Anterior cingulate cortex (tissue), 58 donors: ENCODE measurements at places on chromosomes 11 and 22.

DNA sequence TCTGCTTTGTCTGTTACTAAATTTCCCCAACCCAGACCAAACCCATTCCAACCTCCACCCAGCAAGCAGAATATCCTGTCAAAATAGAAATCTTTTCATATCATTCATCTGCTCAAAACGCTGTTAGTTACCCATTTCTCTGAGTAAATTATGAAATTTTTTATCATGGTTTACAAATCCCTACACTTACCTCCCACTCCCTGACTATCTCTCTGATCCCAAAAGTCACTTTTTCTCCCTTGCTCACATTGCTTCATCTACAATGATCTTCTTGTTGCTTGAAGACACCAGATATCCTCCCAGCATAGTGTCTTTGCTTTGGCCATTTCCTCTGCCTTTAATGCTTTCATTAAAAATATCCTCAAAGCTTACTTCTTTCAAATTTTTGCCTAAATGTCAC is 195.5 kb upstream of the CTSC start:
- DNase-seq, result no peak

DNA sequence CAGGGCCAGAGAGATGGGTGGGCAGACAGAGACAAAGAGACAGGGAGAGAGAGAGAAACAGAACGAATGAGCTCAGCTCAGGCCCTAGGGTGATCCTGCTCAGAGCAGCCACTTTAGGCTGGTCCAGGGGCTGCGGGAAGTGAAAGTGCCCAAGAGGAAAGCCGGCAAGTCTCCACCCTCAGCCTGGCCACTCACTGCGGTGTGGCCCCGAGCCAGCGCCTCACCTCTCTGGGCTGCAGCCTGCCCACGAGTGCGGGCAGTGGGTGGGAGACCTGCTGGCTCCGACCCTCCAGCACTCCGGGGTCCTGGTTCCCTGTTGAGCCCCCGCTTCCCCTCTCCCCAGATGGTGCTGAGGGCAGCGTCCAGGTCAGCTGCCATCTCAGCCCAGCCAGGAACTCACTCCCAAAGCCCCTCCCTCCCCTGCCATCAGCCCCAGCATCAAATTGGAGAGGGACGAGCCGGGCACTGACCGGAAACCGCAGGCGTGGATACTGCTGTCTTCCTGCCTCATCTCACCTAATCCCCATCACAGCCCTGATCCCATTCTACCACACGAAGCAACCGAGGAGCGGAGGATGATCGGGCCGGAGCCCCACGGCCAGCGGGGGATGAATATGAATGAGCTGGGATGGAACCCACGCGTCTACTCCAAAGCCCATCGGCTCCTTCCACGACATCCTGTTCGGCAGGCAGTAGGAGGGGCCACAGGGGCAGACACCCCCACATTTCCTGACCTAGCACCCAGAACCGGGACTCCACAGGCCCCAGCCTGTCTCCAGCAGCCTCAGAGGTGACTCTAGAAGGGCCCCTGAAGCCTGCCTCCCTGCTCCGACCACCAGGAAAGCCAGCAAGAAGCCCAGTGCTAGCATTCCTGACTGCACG is 16.9 kb downstream of the ELFN2 start:
- no peak for DNase-seq

GRCh38 chr11:10818594-10818993 is 9.9 kb upstream of the EIF4G2 start:
- no peak for DNase-seq

DNA sequence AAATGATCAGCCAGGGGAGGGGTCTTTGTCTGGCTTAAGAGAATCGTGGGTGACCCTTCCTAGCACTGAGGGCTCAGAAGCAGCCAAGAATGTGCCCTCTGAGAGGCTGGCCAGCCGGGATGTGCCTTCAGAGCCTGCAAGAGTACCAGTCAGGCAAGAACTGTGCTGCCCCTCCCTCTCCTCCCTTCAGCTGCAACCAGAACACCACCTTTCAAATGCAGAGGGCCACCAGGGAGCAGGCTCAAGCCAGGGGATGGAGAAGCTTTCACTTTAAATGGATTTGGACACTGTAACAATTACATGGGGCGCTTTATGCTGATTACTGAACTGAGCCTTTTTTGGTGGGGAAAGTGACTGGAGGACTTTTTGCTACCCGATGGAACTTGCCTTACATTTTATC is 44.9 kb upstream of the TENM4 start:
- no peak for DNase-seq

DNA sequence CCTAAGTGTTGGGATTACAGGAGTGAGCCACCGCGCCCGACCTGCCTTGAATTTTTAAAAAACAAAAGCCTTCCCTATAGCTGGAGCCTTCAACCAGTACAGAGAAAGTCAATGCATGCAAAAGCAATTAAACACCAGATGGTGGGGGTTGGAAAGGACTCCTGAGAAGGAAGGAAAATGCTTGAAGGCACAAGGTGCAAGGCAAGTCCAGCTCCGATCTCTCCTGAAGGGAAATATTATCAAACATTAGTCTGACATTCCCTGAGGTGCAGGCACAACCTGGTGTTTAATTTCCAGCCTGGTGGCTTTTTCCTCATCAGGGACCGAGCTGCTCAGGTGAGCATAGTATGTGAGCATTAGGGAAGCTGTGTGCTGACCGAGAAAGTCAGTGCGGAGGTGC is 12.9 kb upstream of the RAPSN start:
- no peak for DNase-seq

GRCh38 chr22:29916007-29916544 is 33.1 kb downstream of the MTMR3 start:
- no peak for DNase-seq

- no peak for DNase-seq
Measured at GRCh38 chr22:21766691-21767462, 31.3 kb upstream of the YPEL1 start.

DNA sequence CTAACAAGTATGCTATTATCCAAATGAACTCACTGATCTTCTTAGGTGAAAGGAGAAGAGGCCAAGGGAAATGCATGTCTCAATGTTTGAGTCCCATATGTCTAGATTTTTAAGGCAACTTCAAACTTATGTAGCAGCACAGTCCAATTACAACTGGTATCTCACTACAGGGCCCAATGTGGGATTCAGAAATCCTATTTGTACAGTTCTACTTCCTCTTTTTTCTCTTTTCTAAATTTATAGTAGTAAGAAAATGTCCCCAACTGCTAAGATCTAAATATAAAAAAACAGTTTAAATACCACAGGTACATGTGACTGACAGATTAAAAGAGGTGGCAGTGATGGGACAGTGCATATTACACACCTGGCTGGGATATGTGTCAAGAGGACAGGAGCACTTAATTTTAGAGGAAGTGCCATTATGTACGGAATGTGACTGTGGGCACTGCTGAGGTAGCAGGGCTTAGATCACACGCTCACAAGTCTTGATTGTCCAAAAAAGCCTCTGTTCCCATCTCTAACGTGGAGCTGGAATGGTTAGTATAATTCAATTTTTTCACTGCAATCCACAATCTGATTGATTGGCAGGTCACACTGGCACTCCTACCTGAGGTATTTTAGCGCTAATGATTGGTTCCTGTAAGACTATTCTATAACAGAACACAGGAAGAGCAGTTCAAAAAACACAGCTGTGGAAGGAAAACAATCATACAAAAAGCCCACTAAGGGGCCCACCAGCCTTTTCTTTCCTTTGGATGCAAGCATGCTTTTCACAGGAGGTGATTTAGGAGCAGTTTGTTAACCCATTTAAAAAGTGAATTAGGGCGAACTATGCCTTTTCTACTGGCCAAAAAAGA is 34.6 kb downstream of the APOL5 start:
- no peak for DNase-seq

DNA sequence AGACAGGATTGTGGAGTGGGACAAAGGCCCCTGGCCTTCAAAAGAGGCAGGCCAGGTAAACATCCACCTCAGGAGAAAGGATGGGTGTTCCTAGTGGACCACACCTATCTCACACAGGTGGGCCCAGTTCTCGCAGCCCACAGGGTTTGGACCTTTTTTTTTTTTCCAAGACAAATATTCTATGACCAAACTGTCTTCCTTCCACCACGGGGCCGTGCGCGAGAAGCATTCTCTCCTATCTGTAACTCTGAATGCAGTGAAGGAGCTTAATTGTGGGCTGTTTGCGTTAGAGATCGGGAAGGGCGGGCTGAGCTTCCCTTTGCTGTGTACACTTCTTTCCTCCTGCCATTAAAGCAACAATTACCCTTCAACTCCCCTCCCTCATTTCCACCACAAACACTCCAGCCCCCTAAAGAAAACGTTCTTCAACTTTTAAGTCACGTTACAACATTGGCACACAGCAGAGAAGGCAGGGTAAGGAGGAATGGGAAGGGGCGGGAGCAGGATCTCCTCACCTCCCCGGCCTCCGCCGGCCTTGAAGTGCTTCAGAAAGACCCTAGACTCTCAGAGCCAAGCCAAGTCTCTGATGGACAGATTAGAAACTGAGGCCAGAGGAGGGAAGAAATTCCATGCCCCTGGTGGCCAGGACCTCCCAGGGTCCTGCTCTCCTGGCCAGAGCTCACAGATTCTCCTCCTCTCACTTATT is 238.4 kb downstream of the BUD13 start:
- DNase-seq, result no peak

GRCh38 chr22:39283322-39284141 is 35.9 kb downstream of the RPL3 start:
- peak; percentile 49 for DNase-seq

- DNase-seq, result no peak
Measured at GRCh38 chr22:42326801-42327200, 56.3 kb upstream of the TCF20 start.

- DNase-seq, result no peak
Measured at GRCh38 chr22:39502789-39503409, 809 bp downstream of the MIEF1 start.
